ENCODE measurements at places on chromosomes 11 and 22.

- no peak for DNase-seq
Measured at GRCh38 chr22:47232197-47232596, 469.7 kb downstream of the TBC1D22A start.

DNA sequence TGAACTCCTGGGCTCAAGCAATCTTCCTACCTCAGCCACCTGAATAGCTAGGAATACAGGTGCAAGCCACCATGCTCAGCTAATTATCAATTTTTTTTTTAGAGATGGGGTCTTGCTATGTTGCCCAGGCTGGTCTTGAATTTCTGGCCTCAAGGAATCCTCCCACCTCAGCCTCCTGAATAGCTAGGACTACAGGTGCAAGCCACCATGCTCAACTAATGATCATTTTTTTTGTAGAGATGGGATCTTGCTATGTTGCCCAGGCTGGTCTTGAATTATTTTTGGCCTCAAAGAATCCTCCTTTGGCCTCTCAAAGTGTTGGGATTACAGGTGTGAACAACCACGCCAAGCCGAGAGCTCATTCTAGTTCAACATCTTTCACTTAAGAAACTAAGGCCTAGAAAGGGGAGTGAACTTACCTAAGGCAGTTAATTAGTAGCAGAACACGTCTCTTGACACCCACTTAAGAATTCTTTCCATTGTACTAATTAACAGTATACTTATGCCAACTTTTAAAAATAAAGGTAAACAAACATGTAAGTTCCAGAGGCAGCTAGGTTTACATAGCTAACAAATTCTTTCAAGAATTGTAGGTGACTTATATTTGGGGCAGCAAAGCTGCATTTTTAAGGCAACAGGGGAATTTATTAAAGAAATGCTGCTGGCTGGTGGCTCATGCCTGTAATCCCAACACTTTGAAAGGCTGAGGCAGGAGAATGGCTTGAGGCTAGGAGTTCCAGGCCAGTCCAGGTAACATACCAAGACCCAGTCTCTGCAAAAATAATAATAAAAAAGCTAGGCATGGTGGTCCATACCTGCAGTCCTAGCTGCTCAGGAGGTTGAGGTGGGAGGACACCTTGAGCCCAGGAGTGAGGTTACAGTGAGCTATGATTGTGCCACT is 9.6 kb downstream of the ZBED5 start:
- no peak for DNase-seq

- no peak for DNase-seq
Measured at GRCh38 chr11:110829873-110830272, 117.6 kb upstream of the ARHGAP20 start.

GRCh38 chr11:68948496-68948895 is 32.3 kb downstream of the MRGPRD start:
- DNase-seq: no peak

GRCh38 chr11:18050848-18051247 is 4.8 kb upstream of the TPH1 start:
- no peak for DNase-seq

GRCh38 chr11:2702771-2703362 is 3.1 kb upstream of the KCNQ1OT1 start:
- DNase-seq: no peak

GRCh38 chr11:67698247-67698646 is 23.8 kb upstream of the ALDH3B2 start:
- no peak for DNase-seq

DNA sequence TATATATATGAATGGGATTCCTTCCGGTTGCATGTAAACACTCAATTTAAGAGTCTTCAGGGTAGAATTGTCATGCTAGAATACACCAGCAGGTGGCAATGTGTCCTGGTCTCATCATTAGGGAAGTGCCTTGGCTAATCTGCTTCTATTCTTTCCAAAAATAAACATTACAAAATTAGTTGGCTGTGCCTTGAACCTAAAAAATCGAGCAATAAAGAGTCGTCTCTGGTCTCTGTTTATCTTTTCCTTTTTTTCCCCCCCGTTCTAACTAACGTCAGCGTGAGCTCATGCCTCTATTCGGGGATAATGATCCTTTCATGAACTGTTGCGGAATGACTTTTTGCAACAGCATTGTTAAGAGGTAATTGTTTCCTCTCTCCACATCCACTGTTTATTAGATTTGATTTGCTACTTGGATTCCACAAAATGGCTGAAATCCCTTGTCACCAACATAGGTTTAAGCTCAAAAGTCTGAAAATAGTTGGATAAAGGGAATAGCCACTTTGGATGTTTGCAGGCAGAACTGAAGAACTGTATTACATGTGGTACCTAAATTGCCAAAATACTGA is 1.2 kb upstream of the ARHGEF12 start:
- DNase-seq: no peak

DNA sequence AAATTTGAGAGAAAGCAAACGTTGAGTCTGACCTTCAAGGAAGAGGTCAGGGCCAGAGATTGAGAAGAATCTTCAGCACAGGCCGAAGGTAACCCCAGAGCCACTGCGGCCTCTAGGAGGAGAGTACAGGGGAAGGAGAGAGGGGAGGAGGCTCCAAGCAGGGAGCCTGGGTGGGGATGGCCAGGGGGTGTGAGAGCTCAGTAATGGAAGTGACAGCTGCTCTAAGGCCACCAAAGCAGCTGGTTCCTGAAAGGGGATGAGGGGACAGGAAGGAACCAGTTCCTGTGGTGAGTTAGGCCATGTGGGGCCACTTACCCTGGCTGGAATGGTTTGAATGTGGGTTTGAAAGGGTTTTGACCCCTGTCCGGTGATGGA is 46.1 kb downstream of the PISD start:
- DNase-seq: no peak

- DNase-seq: no peak
Measured at GRCh38 chr22:36383110-36383581, 4.6 kb downstream of the MYH9 start.

DNA sequence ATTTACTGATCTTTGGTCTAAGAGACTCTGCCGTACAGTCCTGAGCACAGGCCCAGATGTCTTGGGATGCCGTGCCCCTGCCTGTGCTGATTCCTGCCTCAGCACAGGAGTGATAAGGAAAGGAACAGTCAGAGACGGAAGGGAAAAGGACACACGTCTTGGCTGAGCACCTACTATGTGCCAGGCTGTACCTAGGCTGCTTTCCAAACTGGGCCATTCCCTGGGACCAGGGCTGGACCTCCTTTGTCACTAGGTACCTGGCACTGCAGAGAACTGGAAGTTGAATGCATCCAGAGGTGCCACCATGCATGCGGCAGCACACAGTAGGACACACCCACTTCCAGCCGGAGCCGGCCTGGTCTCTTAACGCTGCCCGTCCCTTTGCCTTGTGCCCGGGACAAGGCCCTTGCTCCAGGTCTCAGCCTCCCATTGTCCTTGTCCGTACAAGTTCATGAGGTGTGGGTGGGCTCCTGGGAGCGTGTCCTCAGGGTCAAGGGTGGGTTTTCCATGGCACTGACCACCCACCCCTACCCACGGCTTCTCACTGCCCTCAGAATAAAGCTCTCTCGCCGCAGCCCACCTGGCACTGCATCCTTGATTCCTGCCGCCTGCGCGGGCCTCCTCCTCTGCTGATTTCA is 1.1 kb upstream of the SSTR3 start:
- no peak for DNase-seq

DNA sequence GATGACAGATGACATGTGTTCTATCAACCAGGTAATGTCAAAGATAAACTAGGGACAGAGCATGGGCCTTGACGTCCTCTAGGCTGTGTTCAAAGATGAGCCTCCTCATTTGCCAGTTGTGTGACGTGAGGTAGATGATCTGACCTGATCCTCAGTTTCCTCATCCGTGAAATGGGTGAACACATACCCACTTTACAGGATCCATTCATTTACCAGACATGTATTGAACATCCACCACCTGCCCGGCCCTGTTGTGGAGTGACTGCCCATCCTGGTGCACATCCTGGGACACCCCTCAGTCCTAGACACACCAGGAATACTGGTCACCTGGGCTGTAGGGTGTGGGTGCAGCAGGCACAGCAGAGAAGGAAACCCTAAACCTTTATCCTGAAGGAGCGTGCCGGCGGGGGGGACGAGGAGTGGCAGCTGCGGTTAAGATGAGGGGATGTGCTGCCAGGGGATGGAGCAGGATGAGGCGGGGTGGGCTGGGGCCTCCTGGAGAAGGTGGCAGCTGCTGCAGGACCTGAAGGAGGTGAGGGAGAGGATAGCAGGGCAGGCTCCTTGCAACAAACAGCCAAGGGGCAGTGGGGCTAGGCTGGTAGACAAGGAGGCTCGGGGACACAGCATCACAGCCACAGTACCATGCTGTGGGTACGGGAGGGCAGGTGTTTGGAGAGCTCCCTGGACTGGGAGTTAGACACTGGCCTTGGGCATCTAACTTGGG is 8.4 kb downstream of the CLDN5 start:
- DNase-seq: no peak

Data from activated naive CD4-positive, alpha-beta T cell (primary cell).